Fibroblast of villous mesenchyme (primary cell): ENCODE measurements at places on chromosomes 2 and 18. TPM values are rescaled to one million over a fixed set of nuclear protein-coding genes. Genes with fewer than 3 reads are reported as not detected.
A peak's percentile ranks its signal among the peaks of the same experiment; 100 is the strongest.

Gene C1QL2
- not detected in 2 replicates for total RNA-seq

DNA sequence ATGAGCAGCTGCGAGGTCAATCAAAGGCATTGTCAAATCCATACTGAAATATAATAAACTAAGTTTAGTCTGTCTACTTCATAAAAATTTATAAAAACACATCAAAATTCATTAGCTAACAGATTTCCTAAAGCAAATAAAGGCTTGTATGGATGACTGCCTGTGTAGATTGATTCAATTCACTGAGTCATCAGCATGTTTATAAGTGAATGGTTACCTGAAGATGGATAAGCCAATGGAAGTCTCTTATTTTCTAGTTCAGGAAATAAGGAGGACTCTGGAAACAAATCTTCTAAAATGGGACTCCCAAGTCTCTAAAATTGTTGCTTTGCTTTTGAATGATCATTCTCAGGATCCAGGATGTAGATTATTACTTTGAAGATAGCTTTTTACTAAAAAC lies 57.0 kb upstream of the HNRNPA3 start:
- no peak for DNase-seq

DNA sequence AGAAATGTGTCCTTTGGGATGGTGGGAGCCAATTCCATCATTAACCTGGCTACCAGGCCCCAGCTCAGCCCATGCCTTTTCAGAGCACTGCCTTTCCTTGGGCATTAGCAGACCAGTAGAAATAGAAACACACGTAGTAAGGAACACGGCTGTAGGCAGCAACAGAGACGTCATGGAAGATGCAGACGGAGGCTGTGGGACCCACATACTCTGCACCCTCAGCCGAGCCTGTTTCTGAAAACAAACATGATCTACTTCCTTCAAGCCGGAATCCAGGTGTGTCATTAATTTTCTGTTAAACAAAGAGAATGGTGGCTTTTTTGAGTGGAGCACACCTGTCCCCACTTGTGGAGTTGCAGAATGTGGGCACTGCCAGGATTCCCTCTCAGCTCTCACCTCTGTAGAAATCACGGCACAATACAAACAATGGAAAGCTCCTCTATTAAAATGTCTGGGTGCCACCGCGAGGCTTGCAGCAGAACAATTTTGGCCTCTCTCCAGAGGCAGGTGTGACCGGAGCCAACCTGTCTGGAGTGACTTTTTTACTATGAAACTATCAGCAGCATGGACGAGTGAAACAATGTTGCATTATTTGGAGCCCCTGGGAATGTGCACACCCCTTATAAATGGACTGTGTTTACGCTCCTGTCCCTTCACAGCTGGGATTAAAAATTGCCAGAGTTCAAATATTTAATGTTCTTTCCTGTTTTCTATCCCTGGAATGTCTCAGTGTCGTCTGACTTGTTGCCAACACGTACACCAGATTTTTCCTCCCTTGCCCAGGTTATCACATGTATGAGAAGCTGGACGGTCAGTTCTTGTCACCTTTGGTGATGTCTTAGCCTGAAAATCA lies 31.7 kb downstream of the SPP2 start:
- no peak for DNase-seq

DNA sequence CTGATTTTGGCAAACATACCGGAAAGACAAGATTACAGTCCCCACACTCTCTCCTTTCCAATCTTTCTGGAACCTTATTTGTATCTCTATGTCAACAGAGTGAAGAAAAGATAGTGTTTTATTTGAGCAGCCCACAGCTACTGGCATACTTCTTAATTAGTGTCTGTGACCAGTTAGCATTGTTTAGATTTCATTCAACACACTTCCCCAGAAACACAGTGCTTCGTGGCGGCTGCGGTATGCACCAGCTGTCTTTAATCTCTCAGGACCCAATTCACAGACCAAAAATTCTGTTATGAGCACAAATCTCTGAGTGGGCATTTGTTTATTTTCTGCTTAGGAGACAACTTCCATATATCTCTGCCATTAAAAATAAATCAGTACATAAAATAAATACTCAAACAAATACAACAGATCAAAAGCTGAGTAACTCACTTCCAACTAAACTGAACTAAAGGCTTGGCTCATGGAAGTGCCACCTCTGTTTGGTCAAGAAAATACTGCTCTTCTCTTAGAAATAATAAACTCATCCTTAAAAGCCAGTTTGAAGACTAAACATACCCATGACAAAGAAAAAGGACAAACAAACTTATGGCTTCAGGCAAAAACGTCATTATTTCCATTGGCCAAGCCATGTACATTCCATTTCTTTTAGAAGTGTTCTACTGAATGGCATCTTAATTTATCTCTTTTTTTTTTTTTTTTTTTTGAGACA lies 392.4 kb downstream of the TXNL1 start:
- peak; percentile 49 for DNase-seq

Gene POTEC
- under 0.01 TPM in 1 of 2 replicates, not detected in the other for total RNA-seq

Gene CHST9
- total RNA-seq = not detected in 2 replicates

DNA sequence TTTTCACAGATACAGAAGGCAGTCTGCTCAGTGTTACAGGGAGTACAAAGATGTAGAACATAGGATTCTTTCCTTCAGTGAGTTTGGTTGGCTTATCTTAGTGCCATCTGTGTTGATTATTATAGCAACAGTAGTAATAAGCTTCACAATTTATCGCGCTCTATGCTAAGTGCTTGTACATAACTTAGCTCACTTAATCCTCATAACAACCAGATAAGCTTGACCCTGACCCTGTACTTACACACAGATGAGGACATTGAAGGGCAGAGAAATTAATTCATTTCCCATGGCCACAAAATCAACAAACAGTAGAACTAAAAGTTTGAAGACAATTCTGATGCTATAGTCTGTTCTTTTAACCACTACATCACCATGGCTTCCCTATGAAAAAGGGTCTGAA lies 121.8 kb downstream of the SPHKAP start:
- no peak for DNase-seq

DNA sequence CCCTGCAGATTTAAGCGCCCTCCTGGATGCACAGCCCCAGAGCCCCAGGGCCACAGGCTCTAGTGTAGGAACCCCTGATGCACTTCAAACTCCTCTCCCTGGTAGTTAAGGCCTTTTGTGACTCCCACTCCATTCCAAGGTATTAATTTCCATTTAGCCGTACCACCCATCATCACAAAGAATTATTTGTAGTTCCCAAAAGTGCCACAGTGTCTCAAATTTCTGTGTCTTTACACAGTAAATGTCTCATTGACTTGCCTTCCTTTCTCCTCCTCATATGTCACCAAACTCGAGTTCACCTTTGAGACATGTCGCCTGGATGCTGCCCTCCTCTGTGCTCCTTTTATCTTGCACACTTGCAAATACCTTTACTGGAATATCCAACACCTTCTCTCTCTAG lies 25.9 kb downstream of the PECR start:
- DNase-seq = no peak

DNA sequence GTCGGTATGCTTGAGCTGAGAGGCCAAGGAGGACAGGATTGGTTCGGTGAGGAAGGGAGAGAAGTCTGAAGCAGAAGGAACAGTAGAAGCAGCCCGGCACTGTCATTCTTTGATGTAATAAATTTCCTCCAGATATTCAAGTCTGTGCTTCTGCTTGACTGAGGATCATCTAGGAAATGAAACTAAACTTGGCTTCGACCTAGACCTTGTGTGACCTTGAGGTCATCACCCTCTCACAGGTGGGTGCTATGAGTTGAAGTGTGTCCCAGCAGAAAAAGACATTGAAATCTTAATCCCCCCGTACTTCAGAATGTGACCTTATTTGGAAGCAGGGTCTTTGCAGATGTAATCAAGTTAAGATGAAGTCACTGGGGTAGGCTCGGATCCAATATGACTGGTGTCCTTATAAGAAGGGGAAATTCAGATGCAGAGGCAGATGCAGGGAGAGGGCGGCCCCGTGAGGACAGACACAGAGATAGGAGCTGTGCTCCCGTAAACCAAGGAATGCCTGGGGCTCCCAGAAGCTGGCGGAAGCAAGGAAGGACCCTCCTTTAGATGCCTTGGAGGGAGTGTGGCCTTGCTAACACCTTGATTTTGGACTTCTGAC lies 49.0 kb downstream of the PRKCE start:
- DNase-seq = no peak

DNA sequence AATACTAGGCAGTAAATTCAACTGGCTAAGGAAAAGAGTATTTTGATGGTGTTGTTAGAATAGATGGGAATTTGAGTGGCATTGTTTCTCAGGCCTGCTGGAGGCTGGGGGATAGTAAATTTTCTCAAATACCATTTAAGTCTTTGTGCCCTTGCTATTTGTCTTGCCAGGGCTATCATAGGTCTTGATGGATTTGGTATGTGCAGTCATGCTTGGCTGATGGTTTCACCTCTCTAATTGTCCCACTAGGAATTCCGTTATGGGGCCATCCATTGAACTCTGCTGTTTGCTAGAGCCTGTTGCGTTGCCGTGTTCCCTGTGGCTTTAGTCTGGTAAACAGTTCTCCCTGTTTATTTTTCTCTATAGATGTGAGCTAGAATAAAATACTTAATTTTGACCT lies 438.1 kb upstream of the FAM98A start:
- DNase-seq = no peak

GRCh38 chr2:181036445-181036844 lies 56.0 kb downstream of the UBE2E3 start:
- DNase-seq = no peak

- DNase-seq = no peak
These were observed 2.8 kb downstream of the NOL4 start for GRCh38 chr18:34221971-34222306.

- no peak for DNase-seq
These were observed 318.9 kb upstream of the TRIB2 start for GRCh38 chr2:12397854-12398253.

- DNase-seq = no peak
These were observed 96.7 kb downstream of the ARHGAP15 start for GRCh38 chr2:143225931-143226330.

Gene DSEL
- 101 and 218 TPM in 2 replicates for total RNA-seq

Gene IL36RN
- not detected in 2 replicates for total RNA-seq

- DNase-seq = no peak
These were observed 248.4 kb downstream of the GLI2 start for GRCh38 chr2:120984046-120984445.

DNA sequence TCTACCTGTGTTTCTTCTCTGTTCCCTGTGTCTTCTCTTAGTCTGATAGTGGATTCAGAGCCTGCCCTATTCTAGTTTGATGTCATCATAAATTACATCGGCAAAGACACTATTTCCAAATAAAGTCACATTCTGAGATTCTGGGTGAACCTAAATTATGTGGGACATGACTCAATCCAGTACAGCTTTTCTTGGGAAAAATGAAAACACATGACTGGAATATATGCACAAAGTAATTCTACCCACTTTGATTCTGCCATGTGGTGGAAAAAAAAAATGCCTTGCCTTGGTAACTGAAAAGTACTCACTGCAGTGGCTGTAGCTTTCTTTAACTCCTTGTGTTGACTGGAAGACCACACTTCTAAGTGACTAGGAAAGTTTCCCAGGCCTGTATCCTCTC lies 73.7 kb downstream of the LRATD1 start:
- no peak for DNase-seq

Gene MGAT4A
- under 0.01 TPM in 1 of 2 replicates, not detected in the other for total RNA-seq

Gene SIX3
- total RNA-seq = not detected in 2 replicates

Gene CDKL4
- 1.9 and 4.3 TPM in 2 replicates for total RNA-seq

Gene CRACDL
- not detected in 2 replicates for total RNA-seq

GRCh38 chr18:23871410-23871809 lies 143.1 kb upstream of the TTC39C start:
- no peak for DNase-seq

Gene C1D
- 23.5 and 31.5 TPM in 2 replicates for total RNA-seq

DNA sequence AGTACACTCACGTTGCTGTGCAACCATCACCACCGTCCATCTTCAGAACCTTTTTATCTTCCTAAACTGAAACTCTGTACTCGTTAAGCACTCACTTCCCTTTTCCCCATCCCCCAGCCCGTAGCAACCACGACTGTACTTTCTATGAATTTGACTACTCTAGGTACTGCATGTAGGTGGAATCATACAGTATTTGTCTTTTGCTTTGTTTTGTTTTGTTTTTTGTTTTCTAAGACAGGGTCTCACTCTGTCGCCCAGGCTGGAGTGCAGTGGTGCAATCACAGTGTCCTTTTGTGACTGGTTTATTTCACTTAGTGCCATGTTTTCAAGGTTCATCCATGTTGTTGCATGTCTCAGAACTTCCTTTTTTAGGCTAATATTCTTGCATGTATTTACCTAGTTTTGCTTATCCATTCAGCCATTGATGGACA lies 7.0 kb upstream of the TYMS start:
- DNase-seq = no peak

DNA sequence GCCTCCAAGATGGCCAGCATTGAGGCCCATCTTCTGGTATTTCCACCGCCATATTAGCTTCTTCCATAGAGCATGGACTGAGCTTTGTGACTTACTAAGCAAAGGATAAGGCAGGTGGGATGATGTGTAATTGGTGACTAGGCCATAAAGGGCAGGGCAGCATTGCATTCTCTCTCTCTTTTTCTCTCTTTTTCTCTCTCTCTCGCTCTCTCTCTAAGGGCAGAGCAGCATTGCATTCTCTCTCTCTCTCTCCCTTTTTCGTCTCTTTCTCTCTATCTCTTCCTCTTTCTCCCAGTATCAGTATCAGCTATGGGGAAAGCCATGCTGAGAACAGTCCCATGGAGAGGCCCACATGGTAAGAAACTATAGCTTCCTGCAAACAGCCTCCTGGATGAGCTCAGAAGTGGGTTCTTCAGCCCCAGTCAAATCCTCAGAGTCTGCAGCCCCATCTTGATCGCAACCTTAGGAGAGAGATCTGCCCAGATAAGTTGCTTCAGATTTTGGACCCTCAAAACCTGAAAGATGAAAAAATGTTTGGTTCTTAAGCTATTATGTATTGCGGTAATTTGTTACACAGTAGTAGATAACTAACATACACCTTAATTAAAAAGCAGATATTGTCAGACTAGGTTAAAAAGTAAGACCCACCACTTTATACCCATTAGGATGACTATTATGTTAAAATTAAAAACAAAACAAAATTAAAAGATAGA lies 39.1 kb upstream of the MYCN start:
- no peak for DNase-seq

- DNase-seq = no peak
These were observed 2.4 kb downstream of the HNRNPLL start for GRCh38 chr2:38600242-38600891.

Gene TMEM169
- 0.32 and 0.43 TPM in 2 replicates for total RNA-seq

- DNase-seq = no peak
These were observed 78.7 kb downstream of the IRS1 start for GRCh38 chr2:226720948-226721347.

Gene XDH
- 0.32 and 0.43 TPM in 2 replicates for total RNA-seq

Gene TMEM198
- 2.6 and 2.9 TPM in 2 replicates for total RNA-seq

Gene NPHP1
- 4.3 and 4.8 TPM in 2 replicates for total RNA-seq

Gene GPR155
- total RNA-seq = 2.3 and 3.9 TPM in 2 replicates

Gene ANKRD29
- total RNA-seq = 0.43 and 0.97 TPM in 2 replicates

- DNase-seq = no peak
These were observed 864.0 kb upstream of the FSHR start for GRCh38 chr2:50018292-50018691.

GRCh38 chr2:31249009-31249690 lies 15.2 kb downstream of the EHD3 start:
- no peak for DNase-seq

GRCh38 chr2:166091439-166091838 lies 36.4 kb downstream of the SCN1A start:
- no peak for DNase-seq

GRCh38 chr2:197296835-197297234 lies 13.7 kb downstream of the ANKRD44 start:
- no peak for DNase-seq
